ENCODE measurements at places on chromosomes 5 and 9.

GRCh38 chr9:129759804-129760502 lies 7.1 kb upstream of the PTGES start:
- DNase-seq, result no peak

DNA sequence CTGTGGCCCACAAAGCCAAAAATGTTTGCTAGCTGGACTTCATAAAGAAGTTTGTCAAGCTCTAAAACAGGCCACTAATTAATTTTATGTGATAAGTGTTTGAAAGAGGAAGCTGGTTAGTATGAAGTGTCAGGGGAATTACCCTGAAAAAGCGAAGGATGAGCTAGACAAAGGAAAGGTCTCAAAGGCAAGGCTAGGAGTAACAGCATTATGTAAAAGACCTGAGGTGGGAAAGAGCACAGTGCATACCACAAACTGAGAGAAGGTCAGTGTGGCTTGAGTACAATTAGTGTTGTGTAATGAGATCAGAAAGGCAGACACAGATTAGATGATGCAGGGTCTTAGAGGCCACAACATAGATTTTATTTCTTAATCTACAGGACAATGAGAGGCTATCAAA lies 29.6 kb downstream of the RC3H2 start:
- DNase-seq, result no peak

GRCh38 chr9:38074441-38074961 lies 5.5 kb upstream of the SHB start:
- DNase-seq, result no peak

DNA sequence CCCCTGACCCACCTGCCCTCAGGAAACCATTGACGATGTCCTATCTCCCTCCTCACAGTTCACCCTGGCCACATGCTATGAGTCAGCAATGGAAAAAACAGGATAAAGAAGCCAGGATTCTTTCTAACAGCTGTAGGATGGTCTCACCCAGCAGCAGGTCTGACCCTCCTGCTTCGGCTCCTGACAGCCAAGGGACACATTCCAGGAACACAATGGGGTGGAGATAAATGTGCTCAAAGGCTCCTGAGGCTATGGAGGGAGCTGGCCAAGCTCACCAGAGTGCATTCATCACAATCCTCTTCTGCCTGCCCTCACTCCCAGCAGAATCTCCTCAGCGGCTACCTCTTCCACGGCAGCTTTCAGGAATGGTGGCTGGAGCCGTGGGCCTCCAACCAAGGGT lies 170.3 kb downstream of the PJA2 start:
- DNase-seq, result no peak

- no peak for DNase-seq
Observed at GRCh38 chr9:124813041-124813440, 36.1 kb downstream of the OLFML2A start.

GRCh38 chr9:14308853-14309145 lies 5.1 kb downstream of the NFIB start:
- no peak for DNase-seq

DNA sequence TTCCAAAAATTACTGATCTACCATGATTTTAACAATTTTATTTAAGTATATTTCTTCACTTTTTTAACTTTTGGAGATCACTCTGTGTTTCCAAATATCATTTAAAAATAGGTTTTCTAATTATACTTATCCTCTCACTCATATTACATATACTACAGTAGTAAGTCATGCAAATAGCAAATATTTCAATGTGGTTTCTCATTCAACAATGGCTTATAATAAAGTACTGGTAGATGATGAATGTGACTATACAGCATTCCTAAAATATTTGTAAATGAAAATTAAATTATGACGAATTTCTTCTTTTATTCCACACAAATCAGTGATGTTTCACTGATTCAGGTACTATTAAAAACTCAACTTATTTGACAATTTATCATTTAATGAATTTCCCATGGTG lies 176.3 kb upstream of the MEF2C start:
- no peak for DNase-seq

- no peak for DNase-seq
Observed at GRCh38 chr5:10454591-10455276, 13.1 kb downstream of the ROPN1L start.

- DNase-seq, result no peak
Observed at GRCh38 chr9:124436320-124436719, 13.9 kb upstream of the ADGRD2 start.

DNA sequence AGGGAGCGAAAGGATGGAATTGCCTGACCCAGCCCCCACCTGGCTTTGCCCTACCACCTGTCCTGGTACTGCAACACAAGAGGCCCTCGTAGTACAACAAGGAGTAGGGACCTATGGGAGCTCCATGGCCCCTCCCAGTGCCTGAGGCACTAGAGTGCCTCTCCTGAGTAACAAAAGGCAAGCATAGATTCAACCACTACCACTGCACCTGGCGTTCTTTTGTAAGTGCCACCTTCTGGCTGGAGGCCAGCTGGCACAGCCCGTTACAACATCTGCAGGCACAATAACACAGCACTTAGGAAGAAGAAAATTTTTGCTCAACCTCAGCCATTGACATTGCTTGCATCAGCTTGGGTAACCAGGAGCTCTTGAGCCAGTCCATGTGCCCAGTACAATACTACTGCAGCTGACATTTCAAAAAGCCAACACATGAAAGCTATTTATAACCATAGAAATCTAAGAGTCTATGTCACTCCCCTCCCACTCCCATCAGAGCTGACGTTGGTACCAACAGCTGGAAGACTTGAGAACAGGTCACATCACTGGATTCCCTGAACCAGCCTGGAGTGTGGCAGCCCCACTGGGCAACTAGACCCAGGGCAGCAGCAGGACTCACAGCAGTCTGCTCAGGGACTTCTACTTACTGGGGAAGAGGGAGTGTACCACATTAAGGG lies 17.7 kb upstream of the FAM174A start:
- no peak for DNase-seq

DNA sequence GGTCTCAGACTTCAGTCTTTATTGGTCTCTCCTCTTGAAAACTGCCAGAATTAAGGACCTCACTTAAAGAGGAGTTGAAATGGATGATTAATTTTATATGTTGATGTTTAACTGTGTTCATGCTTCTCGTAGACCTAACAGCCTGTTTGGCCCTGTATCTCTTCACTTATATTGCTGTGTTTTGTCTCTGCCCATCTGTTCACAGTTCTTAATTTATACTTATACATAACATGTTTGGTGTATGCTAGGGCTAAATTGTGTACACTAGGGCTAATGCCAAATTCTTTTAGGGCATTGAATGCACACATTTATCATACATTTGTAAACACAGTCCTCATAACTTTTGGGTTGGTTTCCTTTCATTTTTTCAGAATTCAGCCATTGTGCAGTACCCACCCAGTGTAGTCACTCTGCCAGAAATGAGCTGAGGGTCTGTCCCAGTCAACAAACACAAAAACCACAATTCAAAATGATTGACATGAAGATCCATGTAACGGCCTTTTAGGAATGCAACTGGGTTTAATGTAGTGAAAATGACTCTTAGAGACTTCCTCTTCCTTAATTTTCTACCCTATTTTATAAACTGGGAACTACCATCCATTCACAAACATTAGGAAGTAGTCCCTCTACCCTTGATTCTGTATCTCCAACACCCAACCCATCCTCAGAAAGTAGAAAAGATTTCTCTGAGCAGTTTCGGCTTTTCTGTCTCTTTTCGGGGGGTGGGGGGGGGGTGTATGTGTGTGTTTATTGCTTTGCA lies 668.8 kb upstream of the KLF4 start:
- no peak for DNase-seq

DNA sequence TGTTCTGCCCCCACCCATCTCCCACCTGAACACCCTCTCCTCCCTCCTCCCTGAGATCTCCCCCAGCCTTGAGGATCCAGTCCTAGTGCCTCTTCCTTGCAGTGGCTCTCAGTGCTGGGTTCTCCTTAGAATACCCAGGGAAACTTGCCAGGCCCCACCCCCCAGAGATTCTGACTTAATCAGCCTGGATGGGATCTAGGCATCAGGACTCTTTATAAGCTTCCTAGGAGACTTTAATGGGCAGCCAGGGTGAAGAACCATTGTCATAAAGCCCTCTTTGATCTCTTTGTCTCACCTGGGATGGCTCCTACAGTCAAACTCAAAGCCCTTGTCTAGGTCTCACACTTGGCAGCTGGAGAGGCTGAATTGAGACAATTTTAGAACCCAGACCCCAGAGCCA lies 8.6 kb upstream of the GLIS3 start:
- no peak for DNase-seq

DNA sequence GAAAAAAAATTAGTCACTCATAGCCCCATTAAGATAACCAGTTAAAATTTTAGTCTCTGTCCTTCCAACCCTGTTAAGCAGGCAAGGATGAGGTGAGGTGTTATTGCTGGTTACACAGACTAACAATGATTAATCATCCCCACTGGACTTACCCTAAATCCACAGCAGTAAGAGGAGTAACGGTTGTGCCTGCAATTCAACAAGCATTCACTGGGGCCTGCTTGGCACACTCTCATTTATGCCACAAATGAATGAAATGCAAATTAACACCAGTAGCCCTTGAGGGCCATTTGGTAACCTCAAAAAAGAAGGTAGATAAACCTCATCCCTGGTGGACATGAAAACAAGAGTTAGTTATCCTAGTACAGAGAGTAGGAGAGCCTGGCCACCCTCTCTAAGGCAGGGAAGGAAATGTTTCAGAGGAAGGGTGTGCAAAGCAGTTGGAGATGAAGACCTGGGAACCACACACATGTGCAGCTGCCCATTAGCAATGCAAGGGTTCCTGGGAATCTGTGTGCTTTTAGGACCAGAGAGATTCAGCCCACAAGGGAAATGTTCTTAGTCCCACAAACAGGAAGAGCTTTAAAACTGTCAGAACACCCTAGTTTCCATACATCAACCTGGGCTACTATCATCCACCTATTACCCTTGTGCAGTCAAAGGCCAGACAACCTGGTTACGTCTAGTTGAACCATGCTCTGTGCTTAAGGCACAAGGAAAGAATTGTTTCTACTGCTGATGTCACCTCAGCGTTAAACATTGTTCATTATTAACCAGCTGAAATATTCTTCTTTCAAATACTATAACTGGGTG lies 7.7 kb downstream of the LHFPL2 start:
- DNase-seq, result no peak

DNA sequence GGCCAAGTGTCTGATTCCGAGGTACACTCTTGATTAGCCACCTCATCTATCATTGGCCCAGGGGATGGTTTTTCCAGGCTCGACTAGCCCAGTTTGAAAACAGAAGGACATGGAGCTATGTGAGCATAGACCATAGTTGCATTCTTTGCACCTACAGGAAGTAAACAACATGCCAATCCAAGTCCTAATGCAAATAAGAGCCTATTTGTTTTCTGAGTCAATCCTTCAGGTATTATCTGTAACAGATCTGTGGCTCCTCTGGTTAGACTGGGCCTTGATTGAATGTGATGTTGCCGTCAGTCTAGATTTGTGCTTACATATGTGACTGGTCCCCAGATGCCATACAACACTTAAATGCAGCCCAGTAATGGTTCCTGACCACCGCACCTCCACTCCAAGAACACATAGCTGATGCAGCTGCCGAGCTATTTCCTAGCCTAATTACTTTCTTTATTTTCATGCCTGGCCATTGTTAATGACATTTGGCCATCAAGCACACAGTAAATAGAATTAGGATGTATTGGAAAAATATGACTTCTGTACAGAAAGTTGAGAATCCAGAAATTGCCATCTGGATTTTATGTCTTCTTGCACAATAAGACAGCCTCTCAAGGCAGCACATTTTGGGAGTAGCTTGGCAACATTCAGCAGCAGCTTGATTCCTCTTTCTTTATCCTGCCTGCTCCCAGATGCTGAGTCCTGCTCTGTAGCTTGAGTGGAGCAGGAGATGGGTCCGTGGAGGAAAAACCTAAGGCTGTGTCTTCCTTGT lies 29.5 kb upstream of the ARHGAP26 start:
- no peak for DNase-seq

- DNase-seq, result no peak
Observed at GRCh38 chr5:110075656-110076055, 385.9 kb downstream of the MAN2A1 start.

Data from effector memory CD8-positive, alpha-beta T cell (primary cell).